SK-N-SH treated with all-trans-retinoic acid at 6 μM for 48 hours (cell line): ENCODE measurements at places on chromosomes 13 and 19.

GRCh38 chr19:45515081-45515624 is 7.9 kb downstream of the VASP start:
- ATAC-seq, result no peak

DNA sequence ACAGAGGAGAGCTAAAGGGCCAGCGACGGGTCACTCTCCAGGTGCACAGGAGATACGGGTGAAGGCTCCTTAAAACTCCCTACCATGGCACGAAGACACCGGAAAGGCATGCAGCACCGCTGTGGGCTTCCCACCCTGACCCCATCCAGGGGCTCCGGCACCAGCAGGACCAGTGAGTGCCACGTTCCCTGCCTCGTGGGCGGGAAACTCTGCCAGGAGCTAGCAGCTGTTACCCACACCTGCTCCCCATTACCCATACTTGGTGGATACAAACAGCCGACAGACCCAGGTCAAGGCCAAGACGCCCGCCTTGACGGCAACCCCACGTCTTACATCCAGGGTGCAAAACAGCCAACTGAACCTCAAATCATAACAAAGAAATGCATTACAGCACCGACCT is 56.7 kb downstream of the GNG7 start:
- no peak for ATAC-seq

- ATAC-seq, result peak; percentile 27
Measured at GRCh38 chr13:76758738-76759137, 127.5 kb downstream of the KCTD12 start.

DNA sequence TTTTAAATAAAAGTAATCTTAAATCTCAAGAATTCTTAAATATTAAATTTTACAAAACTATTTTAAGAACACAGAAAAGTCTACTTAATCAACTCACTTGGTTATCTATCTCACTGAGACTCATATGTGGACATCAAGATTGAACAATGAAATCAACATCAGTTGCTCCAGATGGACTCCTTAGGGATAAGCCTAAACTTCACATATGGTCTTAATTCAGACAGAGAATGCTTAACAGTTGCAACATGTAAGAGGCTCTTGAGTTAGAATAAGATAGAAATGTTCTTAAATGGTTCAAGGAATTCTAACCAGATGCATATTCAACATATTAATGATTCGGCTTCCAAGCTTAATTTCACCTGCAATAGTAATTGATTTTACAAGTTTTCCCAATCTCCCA is 1730.9 kb downstream of the PCDH9 start:
- ATAC-seq, result no peak

GRCh38 chr19:1274852-1275259 is 474 bp upstream of the FAM174C start:
- peak; percentile 17 for ATAC-seq

GRCh38 chr13:46728777-46729176 is 68.2 kb downstream of the ESD start:
- ATAC-seq, result no peak

GRCh38 chr19:14502334-14503092 is 6.6 kb upstream of the GIPC1 start:
- no peak for ATAC-seq

DNA sequence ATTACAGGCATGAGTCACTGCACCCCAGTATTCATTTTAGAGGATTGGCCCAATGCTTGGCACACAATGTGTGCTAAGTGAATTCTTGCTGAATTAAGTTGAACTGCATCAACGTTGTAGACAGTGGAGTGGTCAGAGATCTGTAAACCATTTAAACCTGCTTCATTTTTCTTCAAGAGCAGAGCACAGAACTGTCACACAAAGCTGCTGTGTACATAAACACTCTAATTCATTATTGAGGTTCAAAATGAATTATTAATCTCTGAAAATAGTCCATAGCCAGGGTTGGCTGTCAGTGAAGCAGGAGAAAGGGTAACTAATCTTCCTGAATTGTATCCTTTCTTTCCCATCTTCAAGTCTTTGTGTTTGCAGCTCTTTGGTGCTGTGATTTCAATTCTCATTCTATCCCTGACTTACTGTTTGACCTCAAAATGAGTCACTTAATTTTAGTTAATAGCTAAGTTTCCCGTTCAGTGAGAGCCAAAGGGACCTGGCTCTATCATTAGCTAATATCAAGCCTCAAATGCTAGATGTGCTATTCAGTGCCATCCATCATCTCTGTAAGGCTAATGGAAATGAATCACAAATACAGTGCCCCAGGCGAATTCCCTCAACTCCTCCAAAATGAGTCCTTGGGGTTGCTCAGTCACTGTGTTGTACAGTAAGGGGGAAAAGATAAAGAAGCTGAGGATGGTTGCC is 77.0 kb upstream of the TSC22D1 start:
- peak; percentile 81 for ATAC-seq
